CD4-positive, alpha-beta T cell treated with Interferon gamma for 1 hour (primary cell): ENCODE measurements at places on chromosomes 7 and 10.
A peak's percentile ranks its signal among the peaks of the same experiment; 100 is the strongest.

GRCh38 chr7:148037044-148037443, 553.5 kb upstream of the C7orf33 start:
- no peak for DNase-seq

- no peak for DNase-seq
These were observed 13.2 kb downstream of the HDAC9 start for GRCh38 chr7:18508443-18509427.

DNA sequence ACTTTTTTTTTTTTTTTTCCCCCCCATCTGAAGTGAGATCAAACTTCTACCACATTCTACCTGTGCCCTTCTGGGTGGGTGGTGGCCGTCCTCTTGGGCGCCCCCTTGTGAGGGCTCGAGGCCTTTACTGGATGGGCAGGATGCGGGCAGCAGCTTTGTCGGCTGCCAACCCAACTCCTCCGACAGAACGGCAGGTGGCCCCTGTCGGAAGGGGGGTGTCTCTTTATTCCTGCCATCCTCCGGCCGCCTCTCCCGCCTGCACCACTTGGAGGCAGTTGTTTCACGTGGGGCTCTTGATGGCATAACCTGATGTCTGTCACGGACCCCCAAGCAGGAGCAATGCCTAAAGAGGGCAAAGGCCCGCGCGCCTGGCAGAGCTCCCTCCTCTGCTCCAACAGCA, 31.0 kb downstream of the AMZ1 start:
- DNase-seq, result peak; percentile 58

DNA sequence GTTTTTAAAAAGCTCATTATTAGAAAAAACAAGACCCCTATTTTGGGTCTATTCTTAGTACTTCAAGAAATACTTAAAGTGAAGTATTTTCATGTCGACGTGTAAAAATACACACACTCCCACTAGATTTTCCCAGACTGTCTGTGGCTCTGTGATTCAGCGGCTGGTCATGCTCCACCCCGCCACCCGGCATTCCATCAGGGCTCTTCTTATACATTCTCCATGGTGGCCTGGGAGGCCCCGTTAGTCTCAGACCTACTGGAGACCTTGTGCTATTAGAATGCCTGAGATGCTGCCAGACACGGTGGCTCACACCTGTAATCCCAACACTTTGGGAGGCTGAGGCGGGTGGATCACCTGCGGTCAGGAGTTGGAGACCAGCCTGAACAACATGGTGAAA, 13.1 kb downstream of the TECPR1 start:
- DNase-seq, result no peak

DNA sequence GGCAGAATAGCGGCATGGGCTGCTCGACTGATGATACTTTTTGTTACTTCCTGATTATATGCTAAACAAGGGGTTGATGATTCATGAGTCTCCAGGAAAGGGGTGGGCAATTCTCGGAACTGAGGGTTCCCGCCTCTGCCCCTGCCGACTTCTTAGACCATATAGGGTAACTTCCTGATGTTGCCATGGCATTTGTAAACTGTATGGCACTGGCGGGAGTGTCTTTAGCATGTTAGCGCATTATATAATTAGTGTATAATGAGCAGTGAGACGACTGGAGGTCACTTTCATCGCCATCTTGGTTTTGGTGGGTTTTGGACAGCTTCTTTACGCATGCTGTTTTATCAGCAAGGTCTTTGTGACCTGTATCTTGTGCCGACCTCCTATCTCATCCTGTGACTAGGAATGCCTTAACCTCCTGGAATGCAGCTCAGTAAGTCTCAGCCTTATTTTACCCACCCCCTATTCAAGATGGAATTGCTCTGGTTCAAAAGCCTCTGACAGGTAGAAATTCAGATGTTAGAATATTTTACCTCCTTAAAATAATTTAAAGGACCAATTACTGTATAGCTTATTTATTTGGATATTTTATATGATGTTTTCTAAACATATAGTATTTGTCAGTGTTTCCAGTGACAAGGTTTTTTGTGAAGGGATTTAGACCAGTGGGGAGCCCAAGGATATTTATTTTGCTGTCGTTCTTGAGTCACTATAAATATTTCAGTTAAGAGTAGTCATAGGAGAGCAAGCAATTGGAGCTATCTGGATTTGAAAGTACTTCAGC, 90.1 kb upstream of the PIK3CG start:
- DNase-seq, result peak; percentile 40

DNA sequence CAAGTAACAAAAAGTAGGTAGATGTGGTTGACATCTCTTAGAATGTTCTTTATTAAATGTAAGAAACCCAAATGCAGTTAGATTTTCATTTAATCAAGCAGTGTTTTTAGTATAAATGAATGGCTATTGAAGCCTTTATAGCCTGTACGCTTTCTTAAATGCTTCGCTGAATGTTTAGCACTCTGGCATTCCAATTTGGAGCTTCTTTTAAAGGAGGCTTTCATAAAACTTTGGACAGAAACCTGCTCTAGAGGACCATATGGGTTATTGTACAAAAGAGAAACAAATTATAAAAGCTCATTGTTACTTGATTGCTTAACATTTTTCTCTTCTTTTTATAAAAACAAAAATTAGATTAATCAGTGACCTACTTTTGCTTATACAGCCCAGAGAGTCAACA, 59.5 kb downstream of the KCND2 start:
- no peak for DNase-seq

DNA sequence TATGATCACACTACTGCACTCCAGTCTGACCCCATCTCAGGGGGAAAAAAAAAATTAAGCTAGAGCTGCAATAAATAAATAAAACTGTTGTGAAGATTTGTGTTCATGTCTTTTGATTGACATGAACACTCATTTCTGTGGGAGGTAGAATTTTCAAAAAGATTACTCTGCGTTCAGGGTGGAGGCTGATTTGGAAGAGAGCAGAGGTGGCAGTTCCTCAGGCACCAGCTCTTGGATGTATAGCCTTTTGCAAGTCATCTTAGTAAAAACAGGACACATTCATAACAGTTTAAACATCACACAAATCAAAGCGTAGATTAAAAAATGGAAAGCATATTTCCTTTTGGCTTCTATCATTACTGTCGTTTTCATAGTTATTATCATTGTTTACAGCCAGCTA, 243.5 kb upstream of the LRGUK start:
- no peak for DNase-seq

GRCh38 chr7:100157334-100158228, 942 bp downstream of the TRAPPC14 start:
- DNase-seq, result no peak

DNA sequence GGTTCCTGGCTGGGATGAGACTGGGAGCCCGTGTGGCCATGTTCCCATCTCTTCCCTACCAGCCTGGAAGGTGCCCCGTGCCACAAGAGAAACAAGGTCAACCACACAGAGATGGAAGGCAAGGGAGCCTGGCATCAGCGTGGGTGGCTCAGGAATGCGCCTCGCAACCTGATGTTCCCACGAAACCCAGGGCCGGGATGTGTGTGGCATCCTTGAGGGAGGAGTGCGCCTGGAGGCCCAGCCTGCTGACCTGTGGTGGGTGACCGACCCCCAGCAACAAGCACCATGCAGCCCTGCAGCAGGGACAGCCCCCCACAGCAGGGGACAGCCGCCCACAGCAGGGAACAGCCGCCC, 267.2 kb downstream of the ELFN1 start:
- no peak for DNase-seq

DNA sequence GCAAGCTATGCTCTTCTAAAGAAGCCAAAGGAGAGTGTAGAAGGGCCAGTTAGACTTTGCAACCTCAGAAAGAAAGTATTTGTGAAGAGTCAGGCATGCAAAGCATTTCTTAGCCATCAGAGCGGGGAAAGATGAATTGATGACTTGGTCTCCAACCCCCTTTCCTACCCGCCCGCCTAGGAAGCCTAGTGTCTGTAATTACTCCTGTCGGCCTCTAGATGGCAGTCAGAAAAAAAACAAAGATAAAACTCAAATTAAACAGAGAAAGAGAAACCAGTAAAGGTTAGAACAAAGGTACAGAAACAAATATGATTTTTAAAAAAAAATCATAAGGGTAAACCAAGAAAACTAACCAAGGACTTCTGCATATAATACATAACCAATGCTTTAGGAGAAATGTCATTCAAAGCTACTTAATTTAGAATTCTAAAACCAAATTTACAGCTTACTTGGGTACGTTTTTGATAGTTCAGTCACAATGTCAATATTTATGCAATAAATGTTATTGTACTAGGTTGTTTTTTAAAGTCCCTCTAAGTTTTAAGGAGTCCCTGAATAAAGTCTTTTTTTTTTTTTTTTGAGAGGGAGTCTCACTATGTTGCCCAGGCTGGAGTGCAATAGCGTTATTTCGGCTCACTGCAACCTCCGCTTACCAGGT, 97.6 kb downstream of the LYZL1 start:
- no peak for DNase-seq

- no peak for DNase-seq
These were observed 294.4 kb upstream of the BMPER start for GRCh38 chr7:33610918-33611317.

GRCh38 chr10:126646110-126646509, 24.4 kb downstream of the C10orf90 start:
- no peak for DNase-seq

- DNase-seq, result no peak
These were observed 69.4 kb downstream of the CCSER2 start for GRCh38 chr10:84397735-84398144.

DNA sequence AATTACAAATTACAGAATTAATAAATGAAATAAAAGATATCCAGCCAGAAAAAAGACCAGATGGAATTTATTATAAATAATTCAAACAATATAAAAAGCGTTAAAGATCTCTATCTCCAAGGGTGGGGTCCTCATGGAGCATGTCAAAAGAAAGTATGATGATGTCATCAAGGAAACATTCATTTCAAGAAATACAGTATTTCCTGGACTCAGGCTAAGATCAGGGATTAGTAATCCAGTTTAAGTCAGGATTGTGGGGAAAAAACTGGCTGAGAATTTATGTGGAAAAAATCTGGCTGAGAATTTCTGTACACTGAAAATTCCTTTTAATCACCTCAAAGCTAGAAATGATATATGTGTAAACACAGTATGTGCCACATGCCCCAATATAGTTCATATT, 1075.3 kb downstream of the XPNPEP1 start:
- no peak for DNase-seq

DNA sequence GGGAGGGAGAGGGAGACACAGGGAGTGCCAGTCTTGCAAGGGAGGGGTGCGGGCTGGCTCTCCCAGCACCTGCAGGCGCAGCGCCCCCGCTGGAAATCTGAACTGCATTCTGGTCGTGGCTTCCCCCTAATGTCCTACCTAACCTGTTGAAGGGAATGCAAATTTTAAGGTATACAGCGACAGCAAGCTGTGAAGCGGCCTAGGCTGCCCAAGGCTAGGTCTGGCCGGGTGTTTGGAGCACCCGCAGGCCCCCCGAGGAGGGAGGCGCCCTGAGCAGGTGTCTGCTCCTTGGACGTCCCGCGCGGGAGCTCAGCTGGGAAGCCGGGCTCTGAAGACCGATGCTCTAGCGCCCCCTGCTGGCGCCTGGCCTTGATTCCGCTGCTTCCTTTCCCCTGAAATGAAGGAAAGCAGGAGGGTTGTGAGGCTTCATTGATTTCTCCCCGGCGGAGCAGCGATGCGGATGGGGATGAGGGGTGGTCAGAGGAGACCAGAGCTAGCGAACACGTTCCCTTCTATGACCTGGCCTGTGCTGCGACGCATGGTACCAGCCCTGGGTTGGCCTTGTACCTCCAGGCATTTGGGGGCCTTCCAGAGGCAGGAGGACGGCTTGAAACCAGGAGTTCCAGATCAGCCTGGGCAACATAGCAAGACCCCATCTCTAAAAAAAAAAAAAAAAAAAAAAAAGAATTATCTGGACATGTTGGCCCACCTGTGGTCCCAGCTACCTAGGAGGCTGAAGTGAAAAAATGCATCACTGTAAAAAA, 601.3 kb downstream of the GALNT17 start:
- DNase-seq, result peak; percentile 31

DNA sequence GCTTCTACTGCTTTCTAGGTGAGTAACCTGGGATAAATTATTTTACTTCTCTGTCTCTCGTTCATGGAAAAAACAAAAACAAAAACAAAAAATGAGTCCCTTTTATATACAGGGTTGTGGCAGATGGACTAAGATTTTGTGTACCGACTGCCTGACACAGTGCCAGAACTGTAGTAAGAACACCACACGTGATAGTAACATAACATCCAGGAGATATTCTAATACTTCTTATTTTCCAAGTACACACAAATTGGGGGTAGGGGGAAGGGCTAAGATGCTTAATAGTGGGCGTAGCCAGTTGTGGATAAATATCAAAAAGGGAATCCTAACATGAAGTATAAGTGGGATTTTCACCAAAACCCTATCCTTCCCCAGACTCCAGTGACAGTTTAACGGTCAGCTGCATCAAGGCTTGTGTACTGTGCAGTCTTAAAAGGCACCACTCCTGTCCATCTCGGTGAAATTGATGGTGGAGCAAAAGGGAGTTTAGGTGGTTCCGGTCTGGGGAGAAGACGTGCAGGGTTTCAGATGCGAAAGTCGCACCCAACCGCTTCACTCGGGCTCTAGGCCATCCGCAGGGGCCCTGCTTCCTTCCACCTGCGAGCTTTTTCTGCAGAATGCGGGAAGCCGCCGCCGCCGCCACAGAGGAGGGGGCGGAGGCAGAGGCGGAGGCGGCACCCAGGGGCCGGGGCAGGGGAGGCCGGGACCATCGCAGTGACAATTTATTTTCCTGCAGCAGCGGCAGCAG, at the start of gene STAMBPL1:
Gene STAMBPL1, plus strand, starts transcription at position 712 of the 748 bp plus-strand sequence. CDS start 21,464 bp downstream, outside the sequence.
- peak; percentile 58 for DNase-seq

DNA sequence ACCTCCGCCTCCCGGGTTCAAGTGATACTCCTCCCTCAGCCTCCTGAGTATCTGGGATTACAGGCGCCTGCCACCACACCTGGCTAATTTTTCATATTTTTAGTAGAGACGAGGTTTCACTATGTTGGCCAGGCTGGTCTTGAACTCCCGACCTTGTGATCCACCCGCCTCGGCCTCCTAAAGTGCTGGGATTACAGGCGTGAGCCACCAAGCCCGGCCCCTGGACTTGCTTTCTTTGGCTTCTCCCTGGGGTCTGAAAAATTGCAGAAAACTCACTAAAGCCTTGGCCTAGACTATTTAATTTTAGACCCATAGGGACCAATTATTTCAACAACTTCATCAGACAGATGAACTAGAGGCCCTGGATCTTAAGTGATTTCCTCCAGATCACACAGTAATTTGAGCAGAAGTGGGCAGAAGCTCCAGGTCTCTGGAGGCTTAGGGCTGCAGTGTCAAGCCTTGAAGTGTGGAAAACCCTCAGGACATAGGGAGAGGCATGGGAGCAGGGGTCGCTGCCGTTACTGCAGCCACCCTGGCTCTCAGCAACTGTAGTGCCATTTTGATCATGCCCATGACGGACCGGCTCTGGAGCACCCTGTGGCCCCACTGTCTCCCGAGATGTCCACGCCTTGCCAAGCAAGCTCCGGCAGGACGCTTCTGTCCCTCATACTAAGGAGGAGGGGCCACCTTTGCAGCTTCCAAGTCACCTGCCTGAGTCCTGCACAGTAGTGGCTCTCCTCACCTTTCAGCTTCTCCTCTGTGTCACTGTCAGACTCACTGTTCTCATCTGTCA, 72.4 kb downstream of the DENND2A start:
- DNase-seq, result no peak

DNA sequence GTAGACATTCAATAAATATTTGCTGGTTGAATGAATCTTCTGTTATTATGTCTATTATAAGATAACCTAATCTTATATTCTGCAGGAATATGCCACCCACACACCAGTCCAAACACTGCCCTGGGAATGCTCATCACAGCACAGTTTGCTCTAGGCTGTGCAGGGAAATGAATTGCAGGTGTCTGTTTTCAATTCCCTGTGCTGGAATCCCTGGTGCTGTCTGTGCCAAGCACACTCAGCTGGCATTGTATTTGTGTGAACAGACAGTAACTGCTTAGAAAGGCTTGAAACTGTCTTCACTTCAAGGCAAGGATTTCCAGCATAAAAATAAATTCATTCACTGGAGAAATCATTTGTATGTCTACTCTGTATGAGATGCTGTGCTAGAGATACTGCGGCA, 20.2 kb downstream of the ATOH7 start:
- no peak for DNase-seq
